ENCODE measurements at places on chromosomes 2 and 18.
A peak's percentile ranks its signal among the peaks of the same experiment; 100 is the strongest.

DNA sequence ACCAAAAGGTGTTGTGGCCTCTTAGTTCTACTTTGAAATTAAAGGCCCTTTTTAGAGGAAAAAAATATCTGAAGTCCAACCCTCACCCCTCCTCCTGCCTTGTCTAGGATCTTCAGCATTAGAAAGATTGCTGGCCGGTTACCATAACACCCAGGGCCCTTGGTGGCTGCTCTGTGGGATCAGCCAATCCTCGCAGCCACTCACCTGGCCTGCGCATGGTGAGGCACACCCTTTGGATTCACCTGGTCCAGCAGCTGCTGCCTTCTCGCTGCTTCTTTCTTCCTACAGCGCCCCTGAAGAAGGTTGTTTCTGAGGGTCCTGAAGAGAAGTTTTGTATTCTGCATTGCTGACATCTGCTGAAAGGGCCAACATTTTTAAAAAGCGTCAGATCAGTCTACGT lies 25.2 kb downstream of the DYTN start:
- no peak for DNase-seq

DNA sequence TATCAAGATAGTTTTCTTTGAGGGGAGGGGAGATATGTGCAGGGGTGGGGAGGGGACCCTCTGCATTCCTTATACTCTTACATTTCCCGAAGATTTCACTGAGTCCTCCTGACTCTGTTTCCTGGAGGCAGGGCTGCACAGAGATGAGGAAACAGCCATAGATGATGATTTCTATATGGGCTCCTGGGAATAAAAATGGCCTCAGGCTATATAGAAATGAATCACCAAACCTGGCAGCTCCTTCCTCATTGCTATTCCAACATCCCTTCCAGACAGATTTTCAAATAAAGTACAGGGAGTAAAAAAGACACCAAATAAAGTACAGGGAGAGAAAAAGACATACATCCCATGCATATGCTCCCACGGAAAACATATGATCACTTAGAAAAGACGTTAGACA lies 474.8 kb upstream of the RAB6C start:
- no peak for DNase-seq

DNA sequence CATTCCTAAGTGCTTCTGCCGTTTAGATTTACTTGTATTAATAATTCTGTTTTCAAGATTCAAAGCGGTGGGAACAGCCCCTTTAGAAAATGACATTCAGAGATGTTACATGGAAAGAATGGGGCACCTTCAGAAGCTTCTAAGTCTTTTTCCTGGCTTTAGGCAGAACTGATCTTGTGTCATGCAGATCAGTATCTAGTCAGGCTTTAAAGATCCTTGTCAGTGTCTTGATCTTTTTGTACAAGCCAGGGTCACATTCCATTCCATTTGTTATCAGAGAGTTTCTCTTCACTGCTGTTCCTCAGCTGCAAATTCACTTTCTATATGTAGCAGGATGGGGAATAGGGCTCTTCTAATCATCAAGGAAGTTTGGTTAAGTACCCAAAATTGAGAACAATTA lies 275.3 kb downstream of the DCC start:
- DNase-seq = no peak

DNA sequence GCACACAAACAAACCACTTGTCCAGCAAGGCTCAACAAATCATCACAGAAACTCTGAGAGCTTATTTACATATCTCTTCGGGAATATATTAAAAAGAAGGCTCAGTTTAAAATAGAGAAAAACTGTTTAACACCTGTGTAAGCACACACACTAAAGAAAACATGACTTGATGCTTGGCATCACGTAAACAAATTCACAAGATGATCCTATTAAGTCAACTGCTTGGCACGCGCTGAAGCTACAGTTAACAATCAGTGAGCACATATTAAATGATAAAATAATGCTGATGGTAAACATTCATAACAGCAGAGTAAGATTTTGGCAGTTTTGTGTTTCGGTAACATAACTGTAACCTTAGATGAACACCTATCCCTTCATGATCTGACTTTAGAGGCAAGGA lies 4.3 kb upstream of the HES6 start:
- no peak for DNase-seq

DNA sequence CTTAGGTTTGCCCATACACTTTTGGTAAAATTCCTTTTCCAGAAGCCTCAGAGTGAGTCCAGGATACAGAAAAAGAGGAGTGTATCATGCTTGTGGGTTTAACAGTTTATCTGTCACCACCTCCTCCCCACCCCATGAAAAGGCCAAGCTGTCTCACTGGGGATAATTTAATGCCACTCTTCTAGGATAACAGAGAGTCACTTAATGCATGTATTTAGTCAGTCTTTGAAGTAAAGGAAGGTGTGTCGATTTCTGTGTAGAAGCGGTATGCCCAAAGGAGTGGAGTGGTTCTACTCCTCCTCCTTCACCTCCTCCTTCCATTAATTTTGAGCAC lies 116.4 kb downstream of the QPCT start:
- DNase-seq = no peak

DNA sequence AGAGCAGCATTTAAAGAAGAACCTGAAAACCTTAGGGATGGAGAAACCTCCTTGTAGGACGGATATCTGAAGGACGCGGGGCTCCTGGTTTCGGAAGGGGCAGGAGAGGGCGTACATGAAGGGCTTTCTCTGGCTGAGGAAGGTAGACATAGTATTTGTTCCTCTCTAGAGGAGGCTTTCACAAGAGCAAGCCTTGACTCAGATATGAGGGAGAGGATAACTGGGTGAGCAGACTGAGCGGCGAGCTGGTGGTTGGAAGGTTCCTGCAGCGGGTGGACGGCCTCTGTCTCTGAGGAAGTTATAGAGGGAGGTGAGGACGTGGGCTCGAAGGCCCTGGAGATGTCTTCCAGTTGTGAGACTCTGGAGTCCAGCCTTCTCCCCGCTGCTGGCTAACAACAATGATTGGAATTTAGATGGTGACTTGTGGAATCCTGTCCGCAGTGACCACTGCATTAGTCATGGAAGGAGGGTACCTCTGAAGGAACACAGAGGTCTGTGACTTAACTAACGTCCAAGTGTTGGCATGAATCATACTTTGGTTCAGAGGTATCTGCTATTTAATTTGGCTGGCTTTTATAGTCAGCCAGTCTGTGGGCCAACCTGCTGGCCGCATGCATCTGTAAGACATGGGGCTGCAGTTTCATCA lies 80.9 kb downstream of the ASAP2 start:
- no peak for DNase-seq

- DNase-seq = no peak
These were observed 676.0 kb upstream of the SALL3 start for GRCh38 chr18:78303519-78304191.

- DNase-seq = no peak
These were observed 60.6 kb downstream of the SERTAD2 start for GRCh38 chr2:64593035-64593655.

GRCh38 chr2:148173168-148173567 lies 152.3 kb downstream of the MBD5 start:
- no peak for DNase-seq

DNA sequence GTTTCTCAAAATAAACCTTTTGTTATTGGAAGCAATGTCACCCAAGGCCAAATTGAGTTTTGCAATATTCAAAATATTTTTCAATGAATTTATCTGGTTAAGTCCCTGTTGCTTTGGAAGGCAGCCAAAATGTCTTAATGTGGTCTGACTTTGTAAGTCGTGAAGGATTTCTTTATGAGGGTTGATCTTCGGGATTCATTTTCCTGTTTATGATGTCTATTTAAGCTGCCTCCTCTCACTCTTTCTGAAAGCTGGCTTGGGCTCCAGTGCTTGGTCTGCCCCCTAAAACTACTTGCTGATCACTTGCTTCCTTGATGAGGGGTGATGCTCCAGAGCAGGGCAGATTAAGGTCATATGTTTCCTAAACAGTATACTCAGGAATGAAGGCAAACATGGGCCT lies 141.1 kb downstream of the ANTXR1 start:
- DNase-seq = no peak

DNA sequence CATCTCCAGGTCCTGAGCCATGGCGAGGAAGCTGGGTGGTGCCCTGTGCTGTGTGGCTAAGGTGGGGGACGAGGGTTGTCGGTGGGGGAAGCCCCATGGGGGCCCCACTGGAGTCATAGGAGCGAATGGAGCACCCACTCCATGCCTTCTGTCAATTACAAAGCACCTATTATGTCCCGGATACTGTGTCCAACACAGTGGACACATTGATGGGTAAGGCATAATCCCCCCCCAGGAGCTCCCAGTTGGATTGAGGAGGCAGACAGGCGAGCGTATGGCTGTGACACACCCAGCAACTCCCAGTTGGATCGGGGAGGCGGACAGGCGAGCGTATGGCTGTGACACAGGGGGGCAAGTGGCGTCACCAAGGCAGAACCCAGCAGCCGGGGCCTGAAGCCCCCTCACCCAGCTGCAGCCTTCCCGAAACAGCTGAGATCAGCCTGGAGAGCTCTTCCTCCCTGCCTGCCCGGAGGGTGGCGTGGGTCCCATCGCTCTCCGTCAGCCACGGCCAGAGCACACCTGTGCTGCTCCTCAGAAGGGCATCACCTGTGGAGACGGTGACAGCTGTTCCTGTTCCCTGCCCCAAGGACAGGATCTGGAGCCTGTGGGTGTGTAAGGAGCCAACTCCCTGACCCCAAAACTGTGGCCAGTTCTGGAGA lies 69.6 kb downstream of the HPCAL1 start:
- DNase-seq = no peak

DNA sequence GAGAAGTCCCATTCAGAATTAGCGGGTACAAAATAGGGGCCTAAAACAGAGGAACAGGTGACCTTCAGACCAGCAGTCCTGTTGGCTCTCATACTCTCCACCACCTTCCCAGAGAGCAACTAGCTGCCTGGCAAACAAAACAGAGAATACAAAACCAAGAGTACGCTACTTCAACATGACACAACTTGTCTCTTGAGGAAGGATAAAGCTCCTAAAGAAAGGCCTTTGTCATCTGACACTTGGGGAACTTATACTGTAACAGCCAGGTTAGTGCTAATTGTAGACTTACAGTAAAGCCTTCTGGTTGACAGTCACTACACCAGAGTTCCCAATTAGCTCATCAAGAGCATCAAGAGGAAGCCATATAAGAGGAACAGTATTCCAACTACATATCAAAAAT lies 282.1 kb upstream of the NT5C1B start:
- DNase-seq = peak; percentile 16

- DNase-seq = no peak
These were observed 79.7 kb upstream of the MSH2 start for GRCh38 chr2:47323009-47323821.

GRCh38 chr2:42073739-42074503 lies 26.1 kb downstream of the PKDCC start:
- DNase-seq = no peak

DNA sequence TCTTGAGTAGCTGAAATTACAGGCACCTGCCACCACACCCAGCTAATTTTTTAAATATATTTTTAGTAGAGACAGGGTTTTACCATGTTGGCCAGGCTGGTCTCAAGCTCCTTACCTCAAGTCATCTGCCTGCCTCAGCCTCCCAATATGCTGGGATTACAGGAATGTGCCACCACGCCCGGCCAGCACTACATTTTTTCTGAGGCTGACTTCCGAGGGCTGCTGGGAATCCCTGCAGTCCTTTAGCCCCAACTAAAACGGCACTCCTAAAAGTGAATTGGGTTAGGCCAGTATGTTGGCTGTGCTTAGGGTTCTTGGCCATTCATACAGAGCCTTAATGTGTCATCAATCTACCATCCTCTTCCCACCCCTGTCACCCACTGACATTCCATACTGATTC lies 375.4 kb downstream of the DCC start:
- DNase-seq = no peak

- no peak for DNase-seq
These were observed 484.8 kb upstream of the ID2 start for GRCh38 chr2:8197101-8197500.

GRCh38 chr2:37875403-37875906 lies 49.6 kb upstream of the RMDN2 start:
- DNase-seq = no peak

GRCh38 chr18:59011289-59011688 lies 128.4 kb upstream of the SEC11C start:
- no peak for DNase-seq

DNA sequence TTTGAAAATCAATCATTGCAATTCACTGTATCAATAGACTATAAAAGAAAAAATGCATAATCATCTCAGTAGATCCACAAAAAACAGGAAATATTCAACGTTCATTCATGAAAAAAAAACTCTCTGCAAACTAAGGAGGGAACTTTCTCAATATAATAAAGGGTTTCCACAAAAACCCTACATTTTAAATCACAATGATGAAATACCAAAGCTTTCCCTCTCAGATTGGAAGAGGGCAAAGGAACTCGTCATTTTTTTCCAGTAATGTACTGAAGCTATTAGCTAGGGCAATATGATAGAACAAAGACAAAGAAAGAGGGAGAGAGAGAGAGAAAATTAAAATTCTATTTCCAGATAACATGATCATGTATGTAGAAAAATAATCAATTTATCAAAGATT lies 167.1 kb upstream of the RBMS1 start:
- no peak for DNase-seq

GRCh38 chr2:7867867-7868266 lies 814.0 kb upstream of the ID2 start:
- no peak for DNase-seq

DNA sequence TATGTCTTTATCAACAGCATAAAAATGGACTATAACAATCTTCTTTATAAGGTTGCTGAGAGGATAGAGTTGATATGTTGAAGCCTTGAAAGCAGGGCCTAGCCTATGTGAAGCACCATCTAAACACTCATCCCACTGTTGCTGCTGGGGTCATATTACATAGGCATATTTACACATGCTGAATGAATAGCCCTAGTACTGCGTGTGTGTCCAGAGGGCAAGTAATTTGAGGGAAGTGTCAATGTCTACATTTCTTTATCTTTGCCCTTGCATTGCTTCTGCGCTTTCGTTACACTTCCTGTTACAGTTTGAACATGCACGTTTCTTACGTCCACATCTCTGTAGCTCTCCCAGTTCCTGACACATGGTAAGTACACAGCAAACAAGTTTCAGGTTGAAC lies 280.3 kb upstream of the ATP5MC3 start:
- peak; percentile 16 for DNase-seq

DNA sequence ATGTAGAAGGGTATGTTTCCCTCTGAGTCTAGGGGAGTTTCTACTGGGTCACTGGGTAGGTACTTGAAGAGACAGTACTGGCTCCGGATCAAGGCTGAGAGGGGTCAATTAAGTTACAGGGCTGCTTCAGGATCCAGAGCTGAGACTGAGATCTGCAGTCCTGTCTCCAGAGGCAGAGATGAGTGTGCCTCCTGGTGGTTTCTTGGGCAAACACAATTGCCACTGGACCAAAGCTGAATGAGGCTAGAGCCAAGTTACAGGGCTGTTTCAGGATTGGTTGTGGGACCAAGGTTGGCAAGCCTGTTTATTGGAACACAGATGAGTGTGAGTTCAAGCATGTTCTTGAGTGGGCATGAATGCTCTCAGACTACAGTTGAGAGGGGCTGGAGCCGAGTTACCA lies 157.9 kb downstream of the ADCYAP1 start:
- DNase-seq = no peak

DNA sequence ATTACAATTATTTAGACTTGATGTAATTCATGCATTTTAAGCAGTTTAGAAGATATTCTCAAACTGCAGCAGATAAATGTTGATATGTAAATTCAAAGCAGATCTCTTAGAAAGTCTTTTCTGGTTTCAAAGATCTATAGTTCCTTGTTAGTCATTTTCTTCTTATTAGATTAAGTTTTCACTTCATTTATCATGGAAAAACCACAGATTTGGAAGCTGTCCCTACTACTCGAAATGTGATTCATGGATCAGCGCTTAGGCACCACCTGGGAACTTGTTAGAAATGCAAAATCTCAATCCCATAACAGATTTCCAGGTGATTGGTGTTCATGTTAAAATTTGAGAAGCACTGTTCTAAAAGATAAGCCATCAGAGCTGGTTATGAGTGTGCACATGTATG lies 92.8 kb upstream of the CDH2 start:
- no peak for DNase-seq

GRCh38 chr2:164009756-164010337 lies 274.0 kb upstream of the FIGN start:
- DNase-seq = peak; percentile 80
